ENCODE measurements at places on chromosomes 2 and 18. TPM values are rescaled to one million over a fixed set of nuclear protein-coding genes. Genes with fewer than 3 reads are reported as not detected.

DNA sequence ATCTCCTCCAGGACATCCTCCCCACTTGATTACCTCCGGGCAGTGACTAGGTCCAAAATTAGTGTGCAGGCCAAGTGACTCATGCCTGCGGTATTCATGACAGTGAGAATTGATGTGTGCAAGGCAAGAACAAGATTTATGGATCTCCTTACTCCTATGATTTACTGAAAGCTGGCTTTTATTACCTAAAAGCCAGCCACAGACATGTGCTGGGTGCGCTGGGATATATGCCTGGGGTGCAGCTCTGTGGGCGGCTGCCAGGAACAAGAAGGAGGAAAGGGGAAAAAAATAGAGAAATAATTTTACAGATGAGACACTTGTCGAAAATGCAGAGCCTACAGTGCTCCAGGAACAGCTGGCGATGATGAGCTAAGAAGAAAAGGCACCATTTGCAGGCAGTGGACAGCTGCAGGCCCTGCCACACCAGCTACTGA lies 359.3 kb downstream of the CMPK2 start:
- DNase-seq, result peak; percentile 20

- no peak for DNase-seq
These were observed 44.5 kb downstream of the PTGR3 start for GRCh38 chr18:75164479-75164878.

- DNase-seq, result no peak
These were observed 32.6 kb upstream of the AGPS start for GRCh38 chr2:177359836-177360595.

- no peak for DNase-seq
These were observed 597.1 kb downstream of the ARHGAP15 start for GRCh38 chr2:143726151-143726845.

- no peak for DNase-seq
These were observed 12.5 kb upstream of the CABYR start for GRCh38 chr18:24126155-24126961.

GRCh38 chr18:6741232-6741663 lies 11.7 kb downstream of the ARHGAP28 start:
- peak; percentile 76 for DNase-seq

GRCh38 chr18:54338230-54338629 lies 19.4 kb downstream of the STARD6 start:
- DNase-seq, result no peak

- DNase-seq, result no peak
These were observed 233.7 kb downstream of the METTL4 start for GRCh38 chr18:2337552-2338141.

DNA sequence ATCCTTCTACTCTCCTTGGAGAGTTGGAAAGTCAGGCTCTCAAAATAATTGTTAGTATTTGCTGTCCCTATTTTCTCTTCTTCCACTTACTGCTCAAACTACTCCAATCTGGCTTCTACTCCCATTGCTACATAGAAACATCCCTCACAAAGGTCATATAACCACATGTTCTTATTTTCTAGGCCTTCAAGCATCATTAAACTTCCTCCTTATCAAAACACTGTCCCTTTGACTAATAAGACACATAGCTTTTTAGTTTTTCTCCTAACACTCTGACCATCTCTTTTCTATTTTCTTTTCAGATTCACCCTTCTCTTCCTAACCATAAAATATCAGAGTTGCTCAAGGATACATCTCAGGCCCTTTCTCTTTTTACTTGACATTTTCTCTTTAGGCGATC lies 148.3 kb downstream of the MBD2 start:
- no peak for DNase-seq

DNA sequence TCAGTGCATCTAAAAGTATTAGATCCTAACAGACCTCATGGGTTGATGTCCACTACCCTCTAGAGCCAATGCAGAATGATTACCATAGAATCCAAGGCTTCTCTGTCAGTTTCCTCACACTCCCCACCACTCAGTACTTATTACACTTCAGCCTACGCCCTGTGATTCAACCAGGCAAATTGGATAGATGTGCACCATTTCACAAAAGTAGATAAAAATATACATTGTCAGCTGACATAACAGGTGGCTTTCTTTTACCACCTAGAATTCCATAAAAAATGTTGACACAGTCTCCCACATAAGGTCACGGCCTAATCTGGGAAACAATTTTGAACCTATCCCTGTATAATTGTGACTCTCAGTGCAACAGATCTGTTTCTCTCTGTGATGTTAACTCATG lies 144.9 kb downstream of the CERS6 start:
- DNase-seq, result no peak

GRCh38 chr2:241857041-241857541 lies 1.6 kb downstream of the PDCD1 start:
- no peak for DNase-seq

DNA sequence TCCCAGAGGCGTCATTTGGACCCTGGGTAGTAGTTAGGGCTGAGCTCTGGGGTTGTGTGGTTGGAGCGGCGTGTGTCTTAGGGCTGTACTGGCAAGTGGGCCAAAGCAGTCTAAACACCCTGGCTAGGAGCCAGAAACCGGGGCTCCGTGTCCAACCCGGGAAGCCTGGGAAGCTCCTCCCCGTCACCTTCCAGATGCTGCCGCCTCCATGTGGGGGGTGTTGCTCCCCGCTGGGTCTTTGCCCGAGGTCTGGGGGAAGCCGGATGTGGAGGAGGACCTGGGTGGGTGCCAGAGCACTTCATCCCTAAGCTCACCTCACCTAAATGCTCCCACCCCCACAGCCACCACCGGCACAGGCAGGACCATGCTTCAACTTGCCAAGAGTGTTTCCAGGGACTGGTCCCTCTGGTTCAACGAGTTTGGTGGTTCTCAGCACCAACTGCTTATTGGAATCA lies 25.4 kb downstream of the TET3 start:
- no peak for DNase-seq

DNA sequence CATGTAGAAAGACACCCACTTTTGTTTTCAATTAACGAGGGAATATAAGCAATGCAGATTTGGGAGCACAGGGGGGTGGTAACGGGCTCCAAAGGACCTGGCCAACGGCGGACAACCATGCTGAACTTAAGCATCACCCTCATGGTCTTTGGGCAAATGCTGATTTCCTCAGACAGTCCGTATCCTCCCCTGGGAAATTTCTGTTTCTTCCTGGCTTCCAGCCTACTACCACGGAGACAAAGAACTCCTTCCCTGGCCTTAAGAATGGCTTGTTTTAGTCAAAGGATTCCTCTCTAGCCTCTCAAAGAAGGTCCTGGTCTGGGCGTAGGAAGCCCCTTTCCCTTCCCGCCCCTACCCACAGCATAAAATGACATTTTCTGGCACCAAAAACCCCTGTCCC lies 34.3 kb downstream of the EN1 start:
- no peak for DNase-seq

- no peak for DNase-seq
These were observed 101.1 kb upstream of the LPIN2 start for GRCh38 chr18:3114026-3114425.

- DNase-seq, result peak; percentile 95
These were observed 44.1 kb downstream of the GATA6 start for GRCh38 chr18:22213333-22213973.

DNA sequence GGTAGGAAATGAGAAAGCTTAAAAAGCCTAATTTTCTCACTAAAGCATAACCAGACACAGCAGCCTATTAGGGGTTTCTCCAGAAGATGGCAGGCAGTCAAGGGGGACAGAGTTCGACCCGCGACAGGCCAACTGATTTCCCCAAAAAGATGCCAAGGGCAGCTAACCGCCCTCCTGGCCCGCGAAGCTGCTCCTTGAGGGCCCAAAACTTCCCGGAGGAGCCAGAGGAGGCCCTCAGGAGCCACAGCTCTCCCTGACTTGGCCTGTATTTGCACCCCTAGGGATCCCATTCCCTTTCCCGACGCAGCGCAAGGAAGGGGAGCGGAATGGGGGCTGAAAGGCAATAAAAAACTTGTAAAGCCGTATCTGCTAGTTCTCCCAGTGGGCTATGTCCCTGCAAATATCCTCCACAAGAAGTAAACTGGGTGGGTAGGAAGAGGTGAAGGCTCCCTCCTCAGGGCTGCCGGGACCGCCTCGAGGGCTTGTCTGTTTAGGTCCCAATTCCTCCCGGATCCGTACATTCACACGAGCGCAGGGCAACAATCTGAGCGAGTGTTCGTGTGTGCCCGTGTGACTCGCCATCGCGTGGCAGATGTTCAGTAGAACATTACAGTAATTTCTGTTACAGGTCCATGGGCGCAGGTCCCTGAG lies 756 bp upstream of the NAGK start:
- DNase-seq, result no peak

GRCh38 chr2:136245211-136245610 lies 127.3 kb upstream of the CXCR4 start:
- DNase-seq, result no peak

- DNase-seq, result no peak
These were observed 5.2 kb upstream of the NDUFV2 start for GRCh38 chr18:9097349-9097748.

The LAPTM4A gene
- total RNA-seq, result 127 TPM

The SP140 gene
- total RNA-seq, result 4.6 TPM

The C2orf78 gene
- not detected for total RNA-seq

The NCOA1 gene
- 11.0 TPM for total RNA-seq

The IL36A gene
- not detected for total RNA-seq

The BMP10 gene
- total RNA-seq, result not detected

The TEX44 gene
- not detected for total RNA-seq

The TWIST2 gene
- 1.8 TPM for total RNA-seq

The MEP1B gene
- not detected for total RNA-seq

The OSBPL6 gene
- total RNA-seq, result 3.1 TPM

The ANKRD62 gene
- not detected for total RNA-seq
